ENCODE measurements at places on chromosomes 1 and 21.

DNA sequence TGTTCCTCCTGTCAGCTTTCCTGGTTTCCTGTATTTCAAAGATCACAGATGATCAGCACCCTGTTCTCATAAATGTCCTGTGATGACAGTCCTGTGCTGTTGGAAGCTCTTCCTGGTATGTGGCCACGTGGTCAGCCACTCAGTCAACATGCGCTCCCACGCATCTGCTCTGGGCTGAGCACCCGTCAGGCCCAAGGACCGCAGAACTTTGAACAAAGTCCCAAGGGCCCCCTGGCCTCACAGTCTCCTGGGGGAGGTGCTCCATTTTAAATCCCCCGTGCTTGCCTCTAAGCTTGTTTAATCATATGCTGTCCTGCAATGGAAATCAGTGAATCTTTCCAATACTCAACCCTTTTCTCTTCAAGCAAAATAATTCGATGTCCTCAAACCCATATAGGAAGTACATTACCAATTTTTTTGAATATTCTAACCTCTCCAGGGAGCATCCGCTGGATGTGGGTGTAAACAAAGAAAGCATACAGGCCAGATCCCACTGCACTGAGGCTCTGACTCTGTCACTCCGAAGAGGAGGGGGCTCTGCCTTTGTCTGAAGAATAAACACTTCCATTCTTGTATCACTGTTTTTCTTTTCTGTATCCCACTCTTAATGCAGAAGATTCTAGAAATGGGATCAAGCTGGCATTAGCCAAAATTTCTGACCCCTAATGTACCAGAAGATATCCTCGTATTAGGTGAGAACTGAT is 250.3 kb downstream of the SDCCAG8 start:
- no peak for DNase-seq

DNA sequence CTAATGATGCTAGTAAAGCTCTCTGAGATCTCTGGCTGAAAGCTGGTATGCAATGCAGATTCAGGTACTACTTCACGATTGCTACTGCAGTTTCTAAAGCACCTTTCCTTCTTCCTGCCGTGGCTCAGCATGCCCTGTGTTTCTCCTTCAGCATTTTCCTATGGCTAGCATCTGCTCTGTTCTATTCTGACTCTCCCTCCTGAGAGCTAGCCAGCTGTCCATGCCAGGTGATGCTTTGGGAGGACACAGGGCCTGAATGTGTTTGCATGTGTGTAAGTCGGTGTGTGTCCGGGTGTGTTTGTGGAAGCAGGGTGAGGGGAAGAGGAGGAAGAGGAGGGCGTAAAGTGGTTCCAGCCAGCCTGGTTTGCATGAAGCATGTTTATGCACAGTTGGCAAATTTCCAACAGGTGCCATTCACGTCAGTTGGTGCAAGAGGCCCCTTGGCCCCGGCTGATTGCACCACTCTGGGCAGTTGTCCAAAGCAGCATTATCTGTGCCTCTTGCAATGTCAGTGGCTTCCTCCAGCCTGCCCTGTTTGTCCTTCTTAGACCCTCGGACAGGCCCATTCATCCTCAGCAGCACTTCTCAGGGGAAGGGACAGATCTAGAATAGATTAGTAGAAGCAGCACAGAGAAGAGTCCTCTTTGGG is 433.3 kb downstream of the DISC1 start:
- DNase-seq: no peak

GRCh38 chr1:110021285-110021684 is 13.1 kb upstream of the STRIP1 start:
- DNase-seq: no peak

DNA sequence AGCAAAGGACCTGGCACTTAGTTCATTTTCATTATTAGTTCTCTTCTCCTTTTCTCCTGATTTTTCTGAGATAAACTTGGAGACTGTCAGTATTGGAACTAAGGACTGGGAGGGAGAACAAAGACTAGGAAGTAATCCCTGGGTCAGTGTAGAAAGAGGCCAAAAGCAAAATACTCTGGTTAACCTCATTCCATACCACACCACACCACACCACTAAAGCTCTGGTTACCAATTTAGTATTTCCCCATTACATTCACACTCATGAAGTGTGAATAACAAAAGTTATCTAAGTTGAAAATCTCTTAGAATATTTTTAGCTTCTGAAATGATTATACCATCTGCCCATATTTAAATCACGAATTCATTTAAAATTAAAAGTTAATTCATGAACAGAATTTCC is 68.9 kb upstream of the DMRTA2 start:
- no peak for DNase-seq

DNA sequence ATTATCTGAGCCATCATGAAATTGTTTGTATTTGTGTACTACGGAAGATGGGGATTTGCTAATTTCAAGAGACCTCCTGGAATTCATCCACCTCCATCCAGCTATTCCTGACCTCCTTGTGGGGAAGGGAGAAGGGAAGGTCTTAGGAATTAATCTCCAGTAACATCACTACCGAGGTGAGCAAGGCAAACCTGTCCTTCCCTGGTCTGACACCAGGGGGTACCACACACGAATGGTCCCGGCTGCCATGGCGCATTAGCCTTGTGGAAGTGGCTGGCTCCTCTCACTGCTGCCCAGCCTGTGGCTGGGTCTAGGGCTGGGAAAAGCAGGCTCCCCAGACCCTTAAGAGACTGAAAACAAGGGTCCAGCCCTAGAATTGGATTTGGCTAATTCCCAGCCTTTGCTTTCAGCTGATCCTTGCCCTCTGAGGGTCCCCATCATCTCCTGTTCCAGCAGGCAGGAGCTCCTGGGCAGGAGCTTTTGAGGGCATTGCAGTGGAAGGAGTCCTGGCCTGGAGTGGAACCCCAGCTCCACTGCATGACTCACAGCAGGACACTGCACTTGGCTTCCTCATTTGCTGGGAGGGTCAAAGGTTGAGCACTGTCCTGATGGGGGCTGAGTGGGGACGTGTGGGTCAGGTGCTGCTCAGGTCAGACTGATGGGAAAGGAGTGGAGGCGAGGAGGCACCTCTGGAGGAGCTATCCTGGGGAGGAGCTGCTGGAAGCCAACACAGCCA is 34.8 kb downstream of the RIMS3 start:
- no peak for DNase-seq

GRCh38 chr1:26999440-26999987 is 6.0 kb downstream of the TRNP1 start:
- DNase-seq: no peak

DNA sequence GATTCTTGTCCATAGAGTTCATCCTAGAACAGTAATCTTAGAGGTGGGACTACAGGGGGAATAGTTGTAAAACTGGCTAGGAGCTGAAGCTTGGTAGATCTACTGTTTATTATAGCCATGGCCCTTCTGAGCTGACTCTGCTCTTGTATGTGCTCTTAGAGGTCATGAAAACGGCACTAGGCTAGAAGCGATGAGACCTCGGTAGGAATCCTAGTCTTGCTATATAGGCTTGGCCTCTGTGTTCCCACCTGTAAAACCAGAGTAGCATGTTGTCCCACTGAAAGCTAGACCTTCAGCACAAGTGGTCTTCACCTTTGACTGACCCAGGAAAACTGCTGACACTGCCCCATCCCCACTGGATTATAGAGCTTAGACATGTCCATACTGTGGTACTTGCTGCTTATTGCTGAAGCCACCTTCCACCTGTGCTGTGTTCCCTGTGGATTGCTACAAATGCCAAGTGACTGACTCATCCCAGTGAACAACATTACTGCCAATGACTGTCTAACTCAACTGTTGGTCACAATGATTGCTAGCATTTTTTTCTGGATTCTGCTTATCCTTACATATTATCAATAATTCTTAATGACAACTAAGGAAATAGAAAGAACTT is 23.0 kb upstream of the PIGC start:
- DNase-seq: no peak

- no peak for DNase-seq
These were observed 1.2 kb downstream of the SH2D5 start for GRCh38 chr1:20731057-20731991.

GRCh38 chr21:46498335-46499050 is 39.8 kb downstream of the DIP2A start:
- no peak for DNase-seq

DNA sequence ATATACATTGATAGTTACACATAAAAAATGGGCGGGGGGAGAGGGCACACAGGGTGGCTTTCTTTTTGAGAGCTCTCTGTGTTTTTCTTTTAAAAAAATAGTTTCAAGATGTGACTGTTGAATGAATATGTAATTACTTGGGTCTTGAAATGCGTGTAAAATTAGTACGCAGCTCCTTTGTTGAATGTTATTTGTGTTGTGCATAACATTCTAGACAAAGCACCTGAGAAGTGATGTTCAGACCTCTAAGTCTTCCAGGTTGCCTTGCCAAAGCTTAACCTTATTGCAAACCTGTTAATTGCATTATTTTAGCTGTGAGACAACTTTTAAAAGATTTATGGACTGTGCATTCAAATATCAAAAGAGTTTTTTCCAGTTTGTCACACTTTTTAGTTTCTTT is 5.4 kb downstream of the PBX1 start:
- no peak for DNase-seq

- no peak for DNase-seq
These were observed 20.0 kb downstream of the FUBP1 start for GRCh38 chr1:77958850-77959249.

DNA sequence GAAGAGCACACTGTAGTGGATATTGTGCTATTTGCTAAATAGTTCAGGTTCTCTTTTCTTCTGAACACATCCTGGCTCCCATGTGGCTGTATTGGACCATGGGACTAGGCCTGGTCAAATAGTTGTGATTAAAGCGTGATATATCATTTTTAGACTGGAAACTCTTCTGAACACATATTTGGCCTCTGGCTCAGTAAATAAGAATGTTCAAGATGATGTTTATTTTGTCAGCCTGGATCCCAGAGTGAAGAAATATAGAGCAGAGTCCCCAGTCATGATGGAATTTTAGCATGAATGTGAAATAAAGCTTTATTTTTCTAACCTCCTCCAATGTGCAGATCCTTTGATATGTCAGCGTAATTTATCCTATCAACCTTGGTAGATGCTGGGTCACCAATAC is 542.6 kb downstream of the ADGRL2 start:
- DNase-seq: no peak

DNA sequence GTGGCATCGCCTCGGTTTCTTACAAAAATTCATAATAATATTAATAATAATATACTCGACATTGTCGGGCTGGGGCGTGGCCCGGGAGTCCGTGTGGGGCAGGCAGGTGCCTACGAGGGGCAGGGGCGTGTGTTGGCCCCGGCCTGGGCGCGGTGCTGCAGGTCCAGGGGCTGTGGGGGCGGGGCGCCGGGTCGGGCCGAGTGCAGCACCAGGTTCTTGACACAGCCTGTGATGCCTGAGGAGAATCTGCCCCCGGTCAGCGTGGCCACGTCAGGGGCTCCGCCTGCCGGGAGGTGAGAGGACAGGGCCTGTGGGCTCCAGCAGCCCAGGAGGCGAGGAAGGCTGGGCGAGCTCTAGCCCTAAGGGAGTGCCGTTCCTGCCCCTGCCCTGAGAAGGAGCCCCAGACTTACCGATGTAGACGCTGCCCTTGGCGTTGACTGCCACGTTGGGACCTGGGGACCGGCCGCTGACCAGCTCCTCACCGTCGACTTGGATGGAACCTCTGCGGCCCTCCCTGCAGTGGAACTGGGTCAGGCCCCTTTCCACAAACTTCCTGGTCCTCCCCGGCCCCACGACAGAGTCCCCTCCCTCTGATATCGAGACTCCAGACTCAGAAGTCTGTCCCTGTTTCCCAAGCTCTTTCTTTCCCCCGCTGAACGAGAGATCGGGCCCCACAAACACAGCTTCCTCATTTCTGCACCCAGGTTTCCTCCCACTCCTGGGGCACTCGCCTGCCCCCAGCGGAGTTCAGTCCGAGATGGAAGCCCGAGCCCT is 11.3 kb downstream of the LDLRAD2 start:
- no peak for DNase-seq

- DNase-seq: no peak
These were observed 53.0 kb downstream of the RGS2 start for GRCh38 chr1:192861860-192862259.

DNA sequence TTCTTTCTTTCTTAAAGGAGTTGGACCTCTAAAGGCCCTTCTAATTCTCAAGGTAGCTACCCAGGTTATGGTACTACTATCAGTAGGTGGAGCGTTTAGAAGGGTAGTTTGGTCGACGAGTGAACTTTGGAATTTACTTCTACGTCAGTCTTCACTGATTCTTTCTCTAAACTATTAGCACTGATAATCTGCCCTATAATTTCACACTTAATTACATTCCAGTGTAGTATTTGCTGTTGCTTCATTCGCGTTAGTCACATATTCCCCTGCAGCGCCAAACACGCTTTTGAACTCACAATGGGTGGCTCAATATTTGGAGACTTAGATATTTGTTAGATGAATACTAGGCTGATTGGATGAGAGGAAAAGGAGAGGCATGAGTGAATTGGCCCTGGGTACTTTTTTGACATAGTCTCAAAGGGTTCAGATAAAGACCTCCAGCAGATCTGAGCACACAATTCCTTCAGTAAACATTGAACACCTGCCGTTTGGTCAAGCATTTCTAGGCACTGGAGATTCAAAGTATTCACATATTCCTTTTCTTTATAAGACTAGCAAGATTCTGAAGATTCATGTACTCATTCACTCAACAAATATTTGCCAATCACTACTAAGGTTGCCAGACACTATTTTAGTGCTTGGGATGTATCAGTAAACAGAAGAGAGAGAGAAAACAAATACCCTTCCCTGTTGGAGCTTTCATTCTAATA is 929 bp upstream of the FOXJ3 start:
- no peak for DNase-seq

DNA sequence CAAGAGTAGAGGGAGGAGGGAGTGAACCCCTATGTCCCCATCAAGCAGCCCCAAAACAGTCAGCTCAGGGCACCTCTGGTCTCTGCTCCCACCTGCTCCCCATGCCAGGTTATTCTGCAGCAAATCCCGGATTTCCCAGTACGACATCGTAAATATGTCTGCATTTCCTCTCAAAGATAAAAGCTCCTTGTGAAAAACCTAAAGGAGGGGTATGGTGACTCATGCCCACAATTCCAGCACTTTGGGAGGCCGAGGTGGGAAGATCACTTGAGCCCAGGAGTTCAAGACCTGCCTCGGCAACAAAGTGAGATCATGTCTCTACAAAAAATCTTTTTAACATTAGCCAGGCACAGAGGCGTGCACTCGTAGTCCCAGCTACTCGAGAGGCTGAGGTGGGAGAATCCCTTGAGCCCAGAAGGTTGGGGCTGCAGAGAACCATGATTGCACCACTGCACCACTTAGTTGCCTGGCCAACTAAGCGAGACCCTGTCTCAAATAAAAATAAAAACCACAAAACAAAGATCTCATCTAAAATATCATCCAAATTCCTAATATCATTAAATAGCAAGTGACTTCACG is 7.1 kb downstream of the ACOT7 start:
- no peak for DNase-seq

- no peak for DNase-seq
These were observed 52.9 kb downstream of the MRPS6 start for GRCh38 chr21:34126269-34126668.
